ENCODE measurements at places on chromosomes 3 and 15. TPM values are rescaled to one million over a fixed set of nuclear protein-coding genes. Genes with fewer than 3 reads are reported as not detected.

Gene DRD3
- not detected for total RNA-seq

GRCh38 chr15:66429546-66429945, 42.8 kb downstream of the MAP2K1 start:
- DNase-seq, result no peak

DNA sequence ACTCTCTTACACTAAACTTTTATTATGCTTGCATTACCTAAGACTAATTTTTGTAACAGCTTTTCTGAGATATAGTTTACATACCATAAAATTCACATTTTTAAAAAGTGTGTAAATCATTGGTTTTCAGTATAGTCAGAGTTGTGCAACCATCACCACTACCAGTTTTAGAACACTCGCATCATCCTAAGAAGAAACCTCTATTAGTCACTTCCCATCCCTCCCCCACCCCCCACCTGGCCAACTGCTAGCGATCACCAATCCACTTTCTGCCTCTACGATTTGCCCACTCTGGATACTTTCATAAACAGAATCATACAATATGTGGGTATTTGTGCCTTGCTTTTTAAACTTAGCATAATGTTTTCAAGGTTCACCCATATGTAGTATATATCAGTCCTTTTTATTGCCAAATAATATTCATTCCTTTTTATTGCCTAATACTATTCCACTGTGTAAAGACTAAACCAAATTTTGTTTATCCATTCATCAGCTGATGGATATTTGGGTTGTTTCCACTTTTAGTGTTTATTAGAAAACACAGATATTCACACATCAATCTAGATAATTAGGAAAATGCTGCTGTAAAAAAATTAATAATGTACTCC, 23.0 kb downstream of the UBP1 start:
- no peak for DNase-seq

Gene GBE1
- 29.8 TPM for total RNA-seq

DNA sequence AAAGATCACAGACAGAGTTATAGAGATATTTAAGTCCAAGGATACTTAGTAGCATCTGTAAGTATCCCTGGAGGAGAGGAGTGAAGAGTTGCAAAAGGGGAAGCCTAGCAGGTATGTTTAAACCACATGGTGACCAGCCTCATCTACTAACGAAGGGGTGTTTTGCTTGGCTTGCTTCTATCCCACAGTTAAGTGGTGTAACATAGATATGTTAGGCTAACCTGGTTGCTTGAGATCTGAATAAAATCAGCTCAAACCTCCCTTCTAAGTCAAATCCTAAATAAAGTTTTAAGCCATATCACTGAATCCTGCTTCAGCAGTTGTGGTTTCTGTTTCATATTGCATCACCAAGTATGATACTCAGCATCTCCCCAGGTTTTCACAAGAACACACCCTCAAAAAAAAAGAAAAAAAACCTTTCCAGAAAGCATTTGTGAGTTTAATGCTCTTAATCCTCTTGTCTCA, 880.2 kb downstream of the ROBO1 start:
- no peak for DNase-seq

DNA sequence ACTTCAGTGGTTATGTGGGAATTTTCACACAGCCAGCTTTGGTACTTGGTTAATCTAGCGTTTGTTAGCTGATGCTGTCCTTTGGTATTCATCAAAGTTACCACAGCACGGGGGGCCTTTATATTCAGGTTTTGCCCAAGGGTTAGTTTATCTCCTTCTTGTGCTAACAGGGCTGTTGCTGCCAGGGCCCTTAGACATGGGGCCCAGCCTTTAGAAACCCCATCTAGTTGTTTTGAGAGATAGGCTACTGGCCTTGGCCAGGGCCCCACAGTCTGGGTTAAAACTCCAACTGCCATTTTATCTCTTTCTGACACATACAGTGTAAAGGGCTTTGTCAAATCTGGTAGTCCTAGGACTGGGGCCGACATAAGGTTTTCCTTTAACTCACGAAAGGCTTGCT, 7.5 kb upstream of the DNAAF4 start:
- no peak for DNase-seq

DNA sequence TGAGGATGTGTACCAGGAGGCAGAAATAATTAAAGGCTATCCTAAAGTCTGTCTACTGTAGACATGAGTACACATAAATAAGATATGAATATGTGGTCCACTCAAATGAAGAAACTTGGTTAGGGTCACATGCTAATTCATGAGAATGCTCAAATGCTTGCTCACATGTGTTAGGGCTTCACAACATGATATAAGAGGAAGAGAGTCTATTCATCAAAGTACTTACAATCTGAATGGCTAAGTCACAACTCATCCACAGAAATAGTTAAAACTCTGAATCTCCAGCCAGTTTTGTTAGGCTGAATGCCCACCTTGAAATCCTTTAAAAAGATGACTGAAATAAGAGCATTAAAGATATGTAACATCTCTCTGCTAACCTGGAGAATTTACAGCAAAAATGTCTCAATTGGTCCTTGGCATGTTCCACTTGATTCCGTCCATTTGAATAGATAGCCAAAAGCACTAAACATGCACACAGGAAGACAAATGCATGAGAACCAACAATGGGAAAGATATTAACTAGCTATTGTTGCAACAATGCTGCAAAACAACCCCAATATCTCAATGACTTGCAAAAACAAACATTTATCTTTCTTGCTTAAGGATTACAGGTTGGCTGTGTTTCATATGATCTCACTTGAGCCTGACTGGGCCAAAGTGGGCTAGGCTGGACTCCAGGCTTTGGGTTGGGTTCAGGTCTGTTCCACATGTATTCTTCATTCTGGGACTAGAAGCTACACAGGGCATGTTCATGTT, 10.6 kb upstream of the TBC1D5 start:
- no peak for DNase-seq

DNA sequence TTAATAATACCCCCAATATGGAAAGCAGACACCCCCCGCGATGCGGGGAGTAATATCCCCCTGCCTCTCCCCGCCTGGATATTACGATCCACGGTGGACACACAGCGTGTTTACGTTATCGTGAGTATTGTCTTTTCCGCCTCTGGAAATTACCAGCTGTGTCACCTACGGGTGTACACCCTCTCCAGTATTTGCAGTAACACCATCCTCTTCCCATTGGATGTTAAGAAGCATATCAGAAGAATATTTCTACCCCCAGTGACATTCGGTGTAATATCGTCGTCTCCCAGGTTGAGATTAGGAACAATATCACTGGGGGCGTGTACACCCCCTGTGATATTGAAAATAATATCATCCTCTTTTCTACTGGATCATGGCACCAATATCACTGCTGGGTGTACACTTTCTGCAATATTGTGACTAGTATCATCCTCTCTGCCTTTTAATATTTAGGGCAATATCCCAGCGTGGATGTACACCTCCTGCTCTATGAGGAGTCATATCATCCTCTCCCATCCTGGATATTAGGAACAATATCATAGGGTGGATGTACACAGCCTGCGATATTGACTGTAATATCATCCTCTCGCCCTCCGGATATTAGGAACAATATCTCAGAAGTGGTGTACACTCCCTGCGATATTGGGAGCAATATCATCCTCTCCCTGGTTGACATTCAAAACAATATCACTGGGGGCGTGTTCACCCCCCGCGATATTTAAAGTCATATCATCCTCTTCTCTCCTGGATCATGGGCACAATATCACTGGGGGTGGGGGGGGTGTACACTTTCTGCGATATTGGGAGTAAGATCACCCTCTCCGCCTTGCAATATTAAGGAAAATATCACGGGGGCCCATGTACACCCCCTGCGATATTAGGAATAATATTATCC, 20.3 kb upstream of the BMF start:
- no peak for DNase-seq

DNA sequence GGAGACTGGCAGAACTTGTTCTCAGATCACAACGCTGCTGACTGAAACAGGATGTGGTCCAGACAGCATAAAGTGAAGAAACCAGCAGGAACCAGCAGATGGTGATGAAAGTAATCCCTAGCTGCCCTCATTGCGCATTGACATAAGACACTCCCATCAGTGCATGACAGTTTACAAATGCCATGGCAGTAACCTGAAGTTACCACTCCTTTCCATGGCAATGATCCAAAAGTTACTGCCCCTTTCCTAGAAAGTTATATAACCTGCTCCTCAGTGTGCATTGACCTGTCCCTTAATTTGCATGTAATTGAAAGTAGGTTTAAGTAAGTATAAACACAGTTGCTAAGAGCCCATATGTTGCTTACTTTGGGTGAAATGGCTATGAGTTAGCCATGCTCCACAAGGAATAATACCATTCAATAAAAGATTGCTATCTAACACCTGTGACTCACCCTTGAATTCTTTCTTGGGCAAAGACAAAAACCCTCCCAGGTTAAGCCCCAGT, 149.1 kb upstream of the CD96 start:
- no peak for DNase-seq

Gene SPINK8
- not detected for total RNA-seq

Gene FBXW12
- total RNA-seq, result not detected

GRCh38 chr3:51966922-51967383, 301 bp downstream of the PCBP4 start:
- DNase-seq, result no peak

DNA sequence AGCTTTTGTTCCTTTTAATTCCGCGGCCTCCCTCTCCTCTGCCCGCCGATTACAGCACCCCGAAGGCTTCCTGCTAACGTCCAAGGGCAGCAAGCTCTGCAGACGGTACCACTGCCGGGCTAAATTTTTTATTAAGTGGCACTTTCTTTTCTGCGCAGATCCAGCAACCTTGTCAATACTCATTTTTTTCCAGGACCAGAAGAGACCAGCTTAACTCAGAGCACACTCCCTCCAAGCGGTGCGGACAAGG, 542 bp upstream of the MEIS2 start:
- DNase-seq, result no peak

DNA sequence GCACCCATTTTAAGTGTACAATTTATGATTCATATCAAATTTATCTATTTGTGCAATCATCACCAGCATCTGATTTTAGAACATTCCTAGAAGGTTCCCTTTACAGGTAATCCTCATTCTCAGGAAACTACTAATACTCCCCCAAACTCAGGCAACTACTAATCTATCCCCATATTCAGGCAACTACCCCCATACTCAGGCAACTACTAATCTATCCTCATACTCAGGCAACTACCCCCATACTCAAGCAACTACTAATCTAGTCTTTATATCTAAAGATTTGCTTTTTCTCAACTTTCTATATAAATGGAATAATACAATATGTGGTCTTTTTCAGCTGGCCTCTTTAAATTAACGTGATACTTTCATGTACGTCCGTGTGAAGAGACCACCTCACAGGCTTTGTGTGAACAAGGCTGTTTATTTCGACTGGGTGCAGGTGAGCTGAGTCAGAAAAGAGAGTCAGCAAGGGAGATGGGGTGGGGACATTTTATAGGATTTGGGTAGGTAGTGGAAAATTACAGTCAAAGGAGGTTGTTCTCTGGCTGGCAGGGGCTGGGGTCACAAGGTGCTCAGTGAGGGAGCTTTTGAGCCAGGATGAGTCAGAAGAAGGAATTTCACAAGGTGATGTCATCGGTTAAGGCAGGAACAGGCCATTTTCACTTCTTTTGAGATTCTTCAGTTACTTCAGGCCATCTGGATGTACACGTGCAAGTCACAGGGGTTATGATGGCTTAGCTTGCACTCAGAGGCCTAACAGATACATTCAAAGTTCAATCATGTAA, 1444.5 kb upstream of the CADM2 start:
- no peak for DNase-seq

- DNase-seq, result no peak
Observed at GRCh38 chr15:93631958-93632618, 543.1 kb upstream of the RGMA start.

Gene ANKRD63
- not detected for total RNA-seq

Gene SCAANT1
- not detected for total RNA-seq

Gene NAALADL2
- 0.85 TPM for total RNA-seq

Gene GUCA1C
- not detected for total RNA-seq

Gene SLC9C1
- not detected for total RNA-seq

DNA sequence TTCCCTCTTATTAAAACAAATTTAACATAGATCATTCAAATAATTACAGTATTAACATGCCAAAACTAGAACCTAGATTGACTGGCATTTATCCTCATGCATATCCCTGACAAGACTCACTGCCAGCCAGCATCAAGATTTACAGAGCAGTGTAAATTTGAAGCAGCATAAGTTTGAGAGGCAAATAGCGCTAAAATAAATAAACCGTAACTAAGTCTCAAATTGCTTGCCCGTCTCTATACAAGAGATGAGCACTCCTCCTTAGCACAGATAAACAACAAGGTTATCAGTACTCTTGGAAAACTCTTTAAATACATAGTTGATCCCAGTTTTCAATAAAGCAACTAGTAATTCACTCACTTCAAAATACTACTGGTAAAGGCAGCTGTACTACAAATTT, 29.6 kb downstream of the MSL2 start:
- no peak for DNase-seq

Gene C3orf85
- total RNA-seq, result not detected

GRCh38 chr3:185715091-185715490, 109.8 kb downstream of the IGF2BP2 start:
- DNase-seq, result no peak

- no peak for DNase-seq
Observed at GRCh38 chr15:83288381-83288801, 3.9 kb upstream of the BNC1 start.

- DNase-seq, result no peak
Observed at GRCh38 chr3:78633626-78634025, 1134.2 kb downstream of the ROBO1 start.

Gene ATP13A4
- total RNA-seq, result 54.9 TPM

- DNase-seq, result no peak
Observed at GRCh38 chr3:184175981-184176376, 1.3 kb downstream of the AP2M1 start.

Gene SIDT1
- total RNA-seq, result 4.2 TPM

- no peak for DNase-seq
Observed at GRCh38 chr3:69251078-69251805, 128.8 kb upstream of the LMOD3 start.

Gene IL16
- total RNA-seq, result 2.3 TPM

Gene ANKUB1
- total RNA-seq, result not detected

Gene ACSBG1
- total RNA-seq, result not detected

Gene CPLX3
- total RNA-seq, result not detected

DNA sequence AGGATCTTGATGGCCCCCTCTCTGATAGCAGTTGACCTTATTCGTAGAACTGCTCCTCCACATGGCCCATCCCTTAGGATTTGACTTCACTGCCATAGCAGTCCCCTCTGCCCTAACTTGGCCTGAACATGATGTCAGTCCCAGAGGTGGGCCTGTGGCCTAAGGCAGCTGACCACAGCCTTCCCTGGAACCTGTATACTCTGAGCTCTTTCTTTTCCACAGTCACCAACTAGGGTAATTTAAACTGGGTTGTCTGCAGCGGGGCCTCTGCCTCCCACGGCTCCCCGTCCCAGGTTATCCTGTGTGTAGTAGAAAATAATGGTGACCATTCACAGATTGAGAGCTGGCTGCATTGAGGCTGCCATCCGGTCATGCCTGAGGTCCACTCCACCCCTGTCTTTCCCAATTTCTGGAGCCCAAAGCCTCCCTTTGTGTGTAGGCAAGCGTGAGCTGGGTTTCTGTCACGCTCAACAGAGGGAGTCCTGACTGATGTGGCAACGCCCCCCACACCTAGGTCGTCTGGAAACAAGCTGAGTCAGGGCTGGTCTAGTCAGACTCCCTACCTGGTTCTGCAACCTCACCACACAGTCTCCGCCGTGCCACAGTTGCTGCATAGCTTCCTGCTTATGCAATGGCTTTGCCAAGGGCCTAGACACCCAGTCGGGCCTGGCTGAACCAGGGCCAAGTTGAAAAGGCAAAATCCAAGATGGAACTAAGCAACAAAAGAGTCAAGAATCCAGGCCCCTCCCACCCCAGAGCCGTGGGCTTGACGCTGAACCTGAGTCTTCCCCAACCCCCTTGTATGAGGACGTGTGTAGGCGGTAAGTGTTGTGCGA, 284.5 kb downstream of the XXYLT1 start:
- no peak for DNase-seq

Gene BNIP2
- 67.7 TPM for total RNA-seq

GRCh38 chr15:98610991-98611390, 37.3 kb upstream of the IGF1R start:
- DNase-seq, result no peak

Data from esophagus squamous epithelium (tissue), 5 donors.